CD8-positive, alpha-beta memory T cell (primary cell): ENCODE measurements at places on chromosomes 2 and 18. TPM values are rescaled to one million over a fixed set of nuclear protein-coding genes. Genes with fewer than 3 reads are reported as not detected.

DNA sequence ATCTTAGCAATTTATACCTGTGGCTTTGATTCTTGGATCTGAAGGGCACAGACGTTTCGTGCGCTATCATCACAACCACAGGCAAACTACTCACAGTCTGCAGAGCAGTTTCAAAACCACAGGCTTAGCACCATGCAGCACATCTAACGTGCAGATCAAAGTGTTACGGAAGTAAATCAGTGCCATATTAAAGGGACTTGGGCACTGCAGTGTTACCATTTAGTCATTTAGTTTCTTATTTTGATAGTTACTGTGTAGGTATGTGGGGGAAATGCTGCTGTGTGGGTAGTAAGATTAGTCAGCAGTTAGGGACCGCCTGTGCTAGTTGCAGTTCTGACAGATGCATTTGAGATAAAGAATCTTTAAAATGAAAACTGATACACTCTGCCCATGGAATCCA, 384.0 kb downstream of the NBAS start:
- DNase-seq, result peak; percentile 69
- no peaks in the 10 kb centered on the region for H3K27me3 ChIP-seq
- H3K4me3 ChIP-seq, result no peak overlapping the region
- peaks cover 32% of the 10 kb centered on the region for H3K4me1 ChIP-seq
- no peak overlapping the region for H3K27ac ChIP-seq
- no peaks in the 10 kb centered on the region for H3K36me3 ChIP-seq

- DNase-seq, result no peak
- H3K36me3 ChIP-seq, result no peaks in the 10 kb centered on the region
- no peaks in the 10 kb centered on the region for H3K4me1 ChIP-seq
- no peak overlapping the region for H3K4me3 ChIP-seq
- no peak overlapping the region for H3K27ac ChIP-seq
Observed at GRCh38 chr2:230827774-230828271, 36.9 kb upstream of the ITM2C start.

GRCh38 chr18:12373116-12373770, 3.8 kb downstream of the AFG3L2 start:
- no peaks in the 10 kb centered on the region for H3K27me3 ChIP-seq
- H3K4me3 ChIP-seq, result no peak overlapping the region
- H3K27ac ChIP-seq, result no peak overlapping the region
- no peak for DNase-seq
- peaks cover 52% of the 10 kb centered on the region for H3K4me1 ChIP-seq

DNA sequence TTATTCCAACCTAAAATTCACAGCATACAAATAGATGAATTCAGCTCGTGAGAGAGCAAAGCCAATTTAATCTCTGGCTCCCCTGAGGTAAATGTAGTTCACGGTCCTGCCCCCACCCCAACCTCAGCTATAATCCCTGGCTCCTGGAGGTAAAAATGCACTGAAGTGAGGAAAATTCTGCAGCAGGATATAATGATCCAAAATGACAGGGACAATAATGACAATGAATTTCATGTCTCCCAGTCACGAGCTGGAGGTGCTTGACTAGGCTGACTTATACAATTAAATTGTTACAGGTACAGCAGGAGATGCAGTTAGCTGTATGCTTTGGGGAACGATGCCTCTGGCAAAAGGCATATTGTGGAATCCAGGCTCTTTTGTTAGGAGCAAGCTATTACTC, 82.0 kb downstream of the GPD2 start:
- H3K27ac ChIP-seq, result no peak overlapping the region
- H3K36me3 ChIP-seq, result no peaks in the 10 kb centered on the region
- DNase-seq, result no peak
- H3K27me3 ChIP-seq, result no peaks in the 10 kb centered on the region
- H3K4me3 ChIP-seq, result no peak overlapping the region
- H3K4me1 ChIP-seq, result no peaks in the 10 kb centered on the region

GRCh38 chr2:38224821-38225437, 149.0 kb upstream of the CYP1B1 start:
- no peak for DNase-seq
- H3K4me1 ChIP-seq, result no peaks in the 10 kb centered on the region
- H3K27ac ChIP-seq, result no peak overlapping the region
- peaks cover 3% of the 10 kb centered on the region for H3K27me3 ChIP-seq

- no peak overlapping the region for H3K4me3 ChIP-seq
- no peak for DNase-seq
- no peak overlapping the region for H3K27ac ChIP-seq
- no peaks in the 10 kb centered on the region for H3K27me3 ChIP-seq
- no peaks in the 10 kb centered on the region for H3K4me1 ChIP-seq
- H3K36me3 ChIP-seq, result no peaks in the 10 kb centered on the region
Observed at GRCh38 chr2:182784777-182785176, 68.7 kb downstream of the DNAJC10 start.

- no peaks in the 10 kb centered on the region for H3K36me3 ChIP-seq
- H3K27me3 ChIP-seq, result no peaks in the 10 kb centered on the region
- no peaks in the 10 kb centered on the region for H3K4me1 ChIP-seq
- no peak overlapping the region for H3K27ac ChIP-seq
- DNase-seq, result no peak
- no peak overlapping the region for H3K4me3 ChIP-seq
Observed at GRCh38 chr2:151979694-151980093, 119.2 kb downstream of the CACNB4 start.

DNA sequence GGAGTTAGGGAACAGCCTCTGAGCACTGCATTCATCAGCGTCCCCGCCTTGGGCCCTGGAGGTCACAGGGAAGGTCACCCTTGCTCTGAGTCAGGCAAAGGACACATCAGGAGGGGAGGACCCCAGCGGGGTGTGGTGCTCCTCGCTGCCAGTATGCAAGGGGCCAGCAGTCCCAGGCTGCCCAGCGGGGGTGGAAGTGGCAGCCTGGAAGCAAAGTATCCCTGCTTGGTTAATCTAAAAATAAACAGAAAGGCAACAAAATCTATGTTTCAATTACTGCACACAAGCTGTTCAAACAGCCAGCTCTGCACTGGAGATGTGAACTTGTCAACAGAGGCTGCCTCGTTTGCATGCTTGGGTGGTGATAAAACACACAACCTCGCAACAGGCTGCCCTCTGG, 164.1 kb downstream of the KLHL29 start:
- DNase-seq, result no peak
- H3K36me3 ChIP-seq, result no peaks in the 10 kb centered on the region
- no peak overlapping the region for H3K4me3 ChIP-seq

DNA sequence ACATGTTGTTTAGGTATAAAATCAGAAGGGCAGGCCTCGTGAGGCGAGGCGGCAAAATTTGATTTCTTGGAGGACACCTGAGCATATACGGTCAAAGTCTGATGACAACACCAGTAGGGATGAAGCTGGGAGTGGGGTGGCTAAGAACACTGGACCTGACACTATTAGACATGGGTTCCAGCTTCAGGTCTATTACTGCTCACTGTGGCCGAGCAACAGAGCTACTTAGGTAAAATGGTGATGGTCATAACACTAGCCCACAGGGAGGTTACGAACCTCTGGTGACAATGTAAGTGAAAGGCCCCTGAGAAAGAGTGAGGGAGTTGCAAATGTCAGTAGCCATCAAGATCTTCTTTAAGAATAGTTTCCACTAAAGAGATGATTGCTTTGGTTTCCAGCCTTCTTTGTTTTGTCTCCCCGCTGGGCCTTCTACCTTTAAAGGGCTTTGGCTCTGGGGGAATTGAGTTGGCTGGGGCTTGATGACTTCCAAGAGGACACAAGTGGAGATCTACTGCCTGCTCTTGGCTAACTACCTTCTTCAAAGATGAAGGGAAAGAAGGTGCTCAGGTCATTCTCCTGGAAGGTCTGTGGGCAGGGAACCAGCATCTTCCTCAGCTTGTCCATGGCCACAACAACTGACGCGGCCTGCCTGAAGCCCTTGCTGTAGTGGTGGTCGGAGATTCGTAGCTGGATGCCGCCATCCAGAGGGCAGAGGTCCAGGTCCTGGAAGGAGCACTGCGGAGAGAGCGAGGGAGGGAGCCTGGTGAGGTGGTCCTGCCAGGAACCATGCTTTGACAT, 3.5 kb downstream of the IL1B start:
- H3K27ac ChIP-seq, result no peak overlapping the region
- no peaks in the 10 kb centered on the region for H3K27me3 ChIP-seq
- no peaks in the 10 kb centered on the region for H3K36me3 ChIP-seq
- H3K4me3 ChIP-seq, result no peak overlapping the region
- DNase-seq, result no peak

OTX1 gene
- not detected for total RNA-seq

RBM43 gene
- 3.4 TPM for total RNA-seq

CFC1 gene
- total RNA-seq, result not detected

PTPN2 gene
- 60.3 TPM for total RNA-seq
